ENCODE measurements at places on chromosomes 12 and 14.

- H3K4me3 ChIP-seq = no peak overlapping the region
- peaks cover 3% of the 10 kb centered on the region for H3K36me3 ChIP-seq
- H3K27ac ChIP-seq = no peak overlapping the region
- H3K4me1 ChIP-seq = peaks cover 58% of the 10 kb centered on the region
- H3K27me3 ChIP-seq = peaks cover 16% of the 10 kb centered on the region
Observed at GRCh38 chr12:2853626-2854025, 3.2 kb downstream of the TEX52 start.

DNA sequence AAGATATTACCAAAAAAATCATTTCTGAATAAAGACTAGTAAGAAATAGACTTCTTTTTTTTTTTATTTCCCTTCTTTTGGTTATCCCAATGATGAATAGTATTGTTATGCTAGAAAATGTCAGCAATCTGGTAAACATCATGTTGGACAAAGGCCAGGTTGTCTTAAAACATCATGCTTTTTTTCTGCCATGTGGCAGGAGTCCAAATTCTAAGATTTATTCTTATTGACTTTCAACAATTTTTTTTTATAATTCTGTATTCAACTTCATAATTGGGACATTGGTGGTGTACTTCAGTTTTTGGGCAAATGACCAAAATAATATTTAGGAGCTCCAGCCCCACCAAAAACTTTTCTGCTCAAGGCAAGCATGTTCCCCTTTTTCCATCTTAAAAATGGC lies 10.5 kb downstream of the DCN start:
- no peak for DNase-seq
- no peak overlapping the region for H3K4me3 ChIP-seq
- H3K27ac ChIP-seq = no peak overlapping the region
- H3K27me3 ChIP-seq = no peaks in the 10 kb centered on the region

DNA sequence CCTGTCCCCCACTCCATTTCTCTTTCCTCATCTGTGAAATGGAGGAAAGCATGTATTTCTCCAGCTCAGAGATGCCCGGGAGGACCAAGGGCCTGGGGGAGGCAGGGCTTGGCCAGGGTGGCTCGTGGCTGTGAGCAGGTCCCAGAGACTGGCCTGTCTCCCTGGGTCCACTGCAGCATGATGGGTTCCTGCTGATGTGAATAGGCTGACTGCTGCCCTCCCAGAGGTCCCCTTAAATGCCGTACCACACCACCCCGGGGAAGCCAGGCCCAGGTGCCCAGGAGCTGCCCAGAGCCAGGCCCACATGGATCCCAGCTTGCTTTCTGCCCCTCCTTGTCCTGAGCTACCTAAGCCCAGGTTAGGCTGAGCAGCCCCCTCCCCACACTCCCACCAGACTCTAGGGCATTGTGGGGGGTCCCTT lies 158.2 kb upstream of the C14orf180 start:
- no peak overlapping the region for H3K27ac ChIP-seq
- no peaks in the 10 kb centered on the region for H3K36me3 ChIP-seq
- no peak overlapping the region for H3K4me3 ChIP-seq
- DNase-seq = no peak
- peaks cover 32% of the 10 kb centered on the region for H3K27me3 ChIP-seq
- peaks cover 38% of the 10 kb centered on the region for H3K4me1 ChIP-seq

- H3K36me3 ChIP-seq = no peaks in the 10 kb centered on the region
- no peak for DNase-seq
- H3K27me3 ChIP-seq = peaks cover 6% of the 10 kb centered on the region
- peaks cover 23% of the 10 kb centered on the region for H3K4me1 ChIP-seq
Observed at GRCh38 chr14:75249251-75249957, 29.2 kb upstream of the FOS start.

DNA sequence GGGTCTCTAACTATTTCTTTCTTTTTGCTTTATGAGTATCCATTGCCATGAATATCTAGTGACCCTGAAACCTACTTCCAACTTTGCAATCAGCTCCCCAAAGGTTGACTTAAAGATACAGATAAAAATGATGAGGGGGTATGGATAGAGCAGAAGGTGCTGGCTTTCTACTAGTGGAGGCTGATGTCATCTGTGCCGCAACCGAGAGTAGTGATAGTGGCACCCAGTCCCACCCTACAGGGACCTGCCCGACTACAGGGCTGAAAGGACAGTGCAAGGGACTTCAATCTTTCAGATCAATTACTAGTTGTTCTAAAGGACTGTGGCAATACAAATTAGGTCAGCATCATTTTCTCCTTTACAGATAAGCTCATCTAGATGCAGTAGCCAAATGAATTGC lies 806.0 kb downstream of the VRK1 start:
- no peak overlapping the region for H3K4me3 ChIP-seq
- no peaks in the 10 kb centered on the region for H3K36me3 ChIP-seq
- peaks cover 8% of the 10 kb centered on the region for H3K27me3 ChIP-seq

GRCh38 chr12:3040026-3040656 lies 37.0 kb upstream of the TSPAN9 start:
- H3K27me3 ChIP-seq = peaks cover 3% of the 10 kb centered on the region
- peaks cover 31% of the 10 kb centered on the region for H3K4me1 ChIP-seq
- no peak for DNase-seq
- peaks cover 4% of the 10 kb centered on the region for H3K36me3 ChIP-seq

- H3K27ac ChIP-seq = no peak overlapping the region
- no peak for DNase-seq
- H3K4me1 ChIP-seq = peaks cover 9% of the 10 kb centered on the region
- no peak overlapping the region for H3K4me3 ChIP-seq
- H3K27me3 ChIP-seq = peaks cover 2% of the 10 kb centered on the region
Observed at GRCh38 chr12:86229772-86230171, 26.4 kb downstream of the MGAT4C start.
